ENCODE measurements at places on chromosomes 5 and 9. TPM values are rescaled to one million over a fixed set of nuclear protein-coding genes. Genes with fewer than 3 reads are reported as not detected.

Gene OR13D1
- not detected for total RNA-seq

DNA sequence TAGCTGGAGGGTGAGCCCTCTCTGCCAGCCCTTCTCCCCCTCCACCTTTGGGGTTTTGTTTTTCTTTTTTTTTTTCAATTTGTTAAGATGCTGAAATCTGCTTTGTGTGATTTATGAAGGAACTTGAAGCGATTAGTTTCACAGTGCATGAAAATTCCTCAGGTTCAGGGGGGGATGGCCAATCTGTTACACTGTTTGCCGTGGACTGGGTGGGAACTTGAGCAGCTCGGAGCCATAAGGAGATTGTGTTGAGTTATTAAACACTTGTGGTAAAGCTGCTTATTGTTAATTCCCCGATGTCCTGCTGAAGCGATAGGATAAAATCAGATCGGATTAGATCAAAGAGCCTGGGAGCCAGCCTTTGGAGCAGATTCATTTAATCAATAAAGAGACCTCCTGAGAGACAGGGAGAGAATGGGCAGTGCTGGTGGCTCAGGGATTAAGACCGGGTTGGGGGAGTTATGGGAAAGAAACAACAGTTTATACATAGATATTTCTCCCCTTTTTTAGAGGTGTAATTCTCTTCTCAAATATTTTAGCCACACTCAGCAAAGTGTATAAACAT lies 105.8 kb upstream of the SPATA31D4 start:
- DNase-seq = no peak

DNA sequence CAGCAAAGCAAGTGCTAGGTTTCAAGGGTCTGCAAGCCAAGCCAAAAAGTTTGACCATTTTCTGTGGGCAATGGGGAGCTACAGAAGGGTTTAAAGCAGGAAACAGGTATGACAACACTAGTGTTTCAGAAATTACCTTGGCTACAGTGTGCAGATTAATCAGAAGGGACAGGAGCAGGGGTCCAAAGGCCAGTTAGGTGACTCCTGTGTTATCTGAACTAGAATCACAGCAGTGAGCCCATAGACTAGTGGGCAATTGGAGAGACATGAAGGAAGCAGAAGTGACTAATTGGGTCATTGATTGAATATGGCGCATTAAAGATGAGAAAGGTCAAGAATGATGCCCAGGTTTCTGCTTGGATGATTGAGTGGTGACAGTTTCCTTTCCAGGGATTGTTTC lies 41.4 kb upstream of the TGFBR1 start:
- no peak for DNase-seq

Gene MAMDC2
- total RNA-seq = 9.6 TPM

GRCh38 chr5:61256474-61256873 lies 75.6 kb upstream of the ZSWIM6 start:
- DNase-seq = no peak

Data from cerebellum (tissue), 4 donors.